ENCODE measurements at places on chromosomes 13 and 19.

DNA sequence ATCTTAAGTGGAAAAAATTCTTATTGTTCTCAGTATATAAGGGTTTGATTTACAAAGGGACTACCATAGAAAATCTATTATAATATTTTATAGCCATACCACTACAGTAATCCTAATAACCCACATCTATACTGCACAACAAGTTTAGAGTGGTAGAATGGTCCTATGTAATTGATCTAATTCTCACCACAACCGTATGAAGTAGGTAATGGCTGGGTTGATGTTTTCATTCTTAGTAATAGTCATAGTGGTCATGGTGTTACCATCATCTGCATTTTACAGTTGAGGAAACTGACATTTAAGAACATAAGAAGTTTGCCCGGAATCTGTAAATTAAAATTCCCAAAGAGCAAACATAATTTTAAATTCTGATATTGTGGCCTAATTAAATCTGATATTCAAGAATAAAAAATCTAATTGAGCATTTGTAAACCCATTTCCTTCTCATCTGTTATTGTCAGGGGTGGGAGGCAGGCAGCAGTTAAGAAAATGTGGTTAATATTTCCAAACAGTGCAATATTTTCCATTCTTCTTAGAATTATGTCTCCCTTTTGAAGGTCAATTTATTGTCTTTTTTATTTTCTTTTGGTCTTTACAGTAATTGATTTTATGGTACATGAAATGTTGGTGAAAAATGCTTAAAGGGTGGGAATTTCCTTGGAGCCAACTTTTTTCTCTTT is 65.6 kb downstream of the DHRS12 start:
- DNase-seq, result no peak

DNA sequence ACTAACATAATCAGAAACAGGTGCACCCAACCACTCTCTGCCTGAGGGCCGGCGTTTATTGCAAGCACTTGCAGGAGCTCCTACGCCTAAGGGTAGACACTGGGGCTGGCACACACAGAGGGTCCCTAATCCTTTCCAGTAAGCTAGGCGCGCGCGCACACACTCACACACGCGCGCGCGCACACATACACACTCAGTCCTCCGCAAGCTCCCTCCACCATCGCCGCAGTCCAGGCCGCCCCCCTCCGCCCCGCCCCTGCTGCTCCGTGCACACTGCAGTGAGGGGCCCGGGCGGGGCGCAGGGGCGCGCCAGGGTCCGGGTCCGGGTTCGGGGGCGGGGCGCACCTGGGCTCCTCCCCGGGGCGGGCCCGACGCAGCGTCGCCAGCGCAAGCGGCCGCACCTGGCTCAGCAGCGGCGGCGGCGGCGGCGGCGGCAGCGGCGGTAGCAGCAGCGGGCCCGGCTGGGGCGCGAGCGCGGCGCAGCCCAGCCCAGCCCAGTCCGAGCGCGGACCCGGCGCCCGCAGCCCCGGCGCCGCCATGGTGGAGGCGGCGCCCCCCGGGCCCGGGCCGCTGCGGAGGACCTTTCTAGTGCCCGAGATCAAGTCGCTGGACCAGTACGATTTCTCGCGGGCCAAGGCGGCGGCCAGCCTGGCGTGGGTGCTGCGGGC is at the start of gene CAMSAP3:
Gene CAMSAP3, plus strand, starts transcription at position 398 of the 668 bp plus-strand sequence. Its CDS starts 140 bp downstream, at position 538.
- peak; percentile 82 for DNase-seq

DNA sequence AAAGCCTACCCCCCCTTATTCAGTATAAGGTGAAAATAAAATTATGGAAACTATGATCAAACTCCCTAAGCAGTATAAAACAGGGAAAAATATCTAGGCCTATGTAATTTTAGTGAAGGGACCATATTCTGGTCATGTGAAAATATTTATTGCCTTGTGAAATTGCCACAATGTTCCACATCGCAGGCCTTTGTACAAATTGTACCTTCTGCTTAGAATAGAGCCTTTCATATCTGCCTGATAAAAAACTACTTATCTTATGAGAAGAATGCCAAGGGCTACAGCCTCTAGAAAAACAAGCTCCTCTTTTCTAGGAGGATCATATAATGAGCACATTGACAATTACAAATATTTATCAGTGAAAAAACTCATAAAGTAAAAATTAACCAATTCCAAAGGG is 1280.0 kb downstream of the EFNB2 start:
- DNase-seq, result no peak

GRCh38 chr13:108225440-108225839 is 7.2 kb downstream of the ABHD13 start:
- no peak for DNase-seq

DNA sequence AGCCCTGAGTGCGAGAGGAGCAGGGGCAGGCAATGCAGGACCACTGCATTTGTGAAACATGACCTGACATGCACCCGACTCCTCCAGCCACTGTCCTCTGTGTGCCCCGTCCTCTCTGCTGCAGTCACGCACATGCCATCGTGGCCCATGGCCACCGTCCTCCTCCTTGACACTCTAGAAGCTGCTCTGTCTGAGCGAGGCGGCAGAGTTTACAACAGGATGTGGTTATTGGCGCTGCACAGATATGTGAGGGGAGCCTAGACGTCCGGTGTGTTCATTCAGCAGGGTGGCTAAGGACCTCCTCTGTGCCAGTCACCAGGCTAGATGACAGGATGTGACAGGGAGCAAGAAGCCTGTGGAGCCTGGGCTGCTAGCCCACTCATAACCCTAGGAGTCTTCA is 277.8 kb downstream of the FOXO1 start:
- DNase-seq, result peak; percentile 73

DNA sequence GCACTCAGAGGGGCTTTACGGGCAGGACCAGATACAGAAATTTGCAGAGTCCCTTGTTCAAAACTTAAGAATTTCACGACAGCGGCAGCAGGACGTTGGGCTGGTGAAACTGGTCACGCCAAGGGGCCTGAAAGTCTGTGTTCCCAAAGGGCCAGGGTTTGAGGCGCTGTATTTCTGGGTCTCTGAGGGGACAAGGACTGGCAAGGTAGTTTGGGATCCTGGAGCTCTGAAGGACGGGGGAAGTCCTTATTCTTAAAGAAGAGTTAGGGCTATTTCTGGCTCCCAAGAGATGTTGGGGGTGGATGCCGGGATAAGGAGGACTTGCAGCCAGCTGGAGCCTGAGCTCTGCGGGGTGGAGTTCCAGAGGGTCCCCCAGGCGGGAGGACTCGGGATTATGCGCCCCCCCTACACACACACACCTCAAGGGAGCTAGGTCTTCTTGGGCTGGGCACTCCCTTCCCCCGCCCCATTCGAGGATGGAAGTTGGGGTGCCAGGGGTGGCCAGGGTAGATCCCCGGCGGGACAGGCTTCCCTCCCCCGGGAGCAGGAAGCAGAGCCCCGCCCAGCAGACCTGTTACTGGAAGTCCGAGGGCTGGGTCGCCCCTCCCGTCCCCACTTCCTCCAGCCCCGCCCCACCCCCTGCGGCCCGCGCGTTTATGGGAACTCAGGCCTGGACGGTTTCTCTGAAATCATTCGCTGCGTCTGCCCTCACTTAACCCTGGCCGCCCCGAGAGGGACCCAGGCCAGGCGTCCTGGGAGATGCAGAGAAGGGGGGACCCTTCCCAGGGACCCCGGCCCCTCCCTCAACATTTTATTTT is 5.6 kb downstream of the BCL3 start:
- DNase-seq, result peak; percentile 85

DNA sequence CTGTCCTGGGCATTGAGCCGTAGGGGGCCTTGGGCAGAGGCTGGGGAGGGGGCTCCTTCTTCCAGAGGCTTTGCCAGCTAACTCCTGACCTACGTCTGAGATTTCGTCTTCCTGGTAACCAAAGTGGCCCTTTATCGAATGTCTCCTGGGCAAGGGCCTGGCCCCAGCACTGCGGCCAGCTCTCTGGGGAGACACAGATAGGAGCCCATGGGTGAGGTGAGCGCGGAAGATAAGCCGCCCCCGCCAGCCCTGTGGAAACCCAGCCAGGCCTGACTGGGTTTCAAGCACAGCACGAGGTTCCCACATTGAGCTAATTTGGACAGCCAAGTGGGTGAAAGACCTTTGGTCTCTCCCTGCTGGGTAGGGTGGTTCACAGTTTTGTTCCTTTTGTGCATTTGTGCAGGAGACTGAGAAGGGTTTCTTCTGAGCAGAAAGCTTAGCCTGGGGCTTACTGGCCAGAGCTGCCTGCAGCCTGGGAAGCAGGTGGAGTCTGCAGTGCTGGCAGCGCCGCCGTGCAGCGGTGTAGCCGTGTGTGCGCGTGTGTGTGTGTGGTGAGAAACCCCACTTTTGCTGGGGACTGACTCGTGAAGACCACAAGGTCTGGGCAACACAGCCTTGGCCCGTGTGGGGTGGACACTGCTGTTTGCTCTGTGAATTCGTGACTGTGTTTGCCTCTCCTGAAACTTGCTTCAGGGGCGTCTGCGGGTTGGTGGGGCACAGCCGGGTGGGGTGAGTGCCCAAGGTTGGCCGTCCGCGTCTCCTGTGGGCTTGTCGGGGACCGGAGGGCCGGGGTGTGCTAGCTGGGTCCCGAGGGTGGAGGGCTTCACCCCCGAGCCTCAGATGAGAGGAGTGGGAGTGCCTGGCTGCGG is 2.5 kb downstream of the BSG start:
- no peak for DNase-seq

DNA sequence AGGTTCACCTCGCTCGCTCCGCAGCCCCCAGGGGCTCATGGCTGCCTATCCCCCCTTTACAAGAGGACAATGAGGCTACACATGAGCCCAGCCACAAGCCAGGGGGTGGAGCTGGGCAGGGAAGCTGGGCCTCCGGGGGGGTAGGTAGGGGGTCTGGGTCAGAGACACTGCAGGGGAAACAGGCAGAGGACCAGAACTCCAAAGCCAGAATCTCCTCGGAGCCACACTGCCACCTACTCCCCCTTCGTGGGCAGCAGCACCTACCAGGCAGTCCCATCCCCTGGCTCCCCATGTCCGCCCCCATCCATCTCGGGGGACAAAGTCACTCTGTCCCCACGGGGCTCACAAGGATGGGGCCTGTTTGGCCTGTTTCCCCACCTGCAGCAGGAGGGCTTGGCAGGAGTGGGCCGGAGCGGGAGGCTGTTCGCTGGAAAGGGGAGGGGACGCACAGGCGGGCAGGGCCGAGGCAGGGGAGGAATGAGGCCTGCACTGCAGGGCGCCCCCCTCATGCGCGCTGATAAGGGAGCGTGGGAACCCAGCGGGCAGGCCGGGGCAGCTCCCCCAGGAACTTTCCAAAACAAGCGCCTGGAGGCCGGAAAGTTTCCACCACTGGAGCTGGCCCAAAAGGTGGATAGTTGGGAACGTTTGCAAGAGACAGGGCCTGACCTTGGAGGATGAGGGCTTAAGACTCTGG is 545 bp upstream of the ISYNA1 start:
- DNase-seq, result no peak

DNA sequence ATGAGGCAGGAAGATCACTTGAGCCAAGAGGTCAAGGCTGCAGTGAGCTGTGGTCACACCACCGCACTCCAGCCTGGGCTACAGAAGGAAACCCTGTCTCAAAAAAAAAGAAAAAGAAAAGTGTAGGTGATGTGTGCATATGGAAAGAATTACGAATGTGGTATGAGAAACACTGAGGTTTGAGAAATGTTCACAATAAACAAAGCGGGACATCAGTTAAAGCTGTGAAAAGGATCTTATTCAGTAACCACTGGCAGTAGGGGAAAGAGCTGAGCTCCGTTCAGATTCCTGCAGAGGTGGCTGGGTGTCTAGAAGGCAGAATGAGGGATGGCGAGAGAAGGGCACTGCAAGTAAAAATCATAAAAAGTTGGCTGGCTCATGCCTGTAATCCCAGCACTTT is 4.1 kb upstream of the IGSF23 start:
- DNase-seq, result no peak

GRCh38 chr13:106594980-106595379 is 27.0 kb upstream of the ARGLU1 start:
- DNase-seq, result no peak

GRCh38 chr19:16002406-16003384 is 53.9 kb downstream of the OR10H4 start:
- DNase-seq, result no peak

DNA sequence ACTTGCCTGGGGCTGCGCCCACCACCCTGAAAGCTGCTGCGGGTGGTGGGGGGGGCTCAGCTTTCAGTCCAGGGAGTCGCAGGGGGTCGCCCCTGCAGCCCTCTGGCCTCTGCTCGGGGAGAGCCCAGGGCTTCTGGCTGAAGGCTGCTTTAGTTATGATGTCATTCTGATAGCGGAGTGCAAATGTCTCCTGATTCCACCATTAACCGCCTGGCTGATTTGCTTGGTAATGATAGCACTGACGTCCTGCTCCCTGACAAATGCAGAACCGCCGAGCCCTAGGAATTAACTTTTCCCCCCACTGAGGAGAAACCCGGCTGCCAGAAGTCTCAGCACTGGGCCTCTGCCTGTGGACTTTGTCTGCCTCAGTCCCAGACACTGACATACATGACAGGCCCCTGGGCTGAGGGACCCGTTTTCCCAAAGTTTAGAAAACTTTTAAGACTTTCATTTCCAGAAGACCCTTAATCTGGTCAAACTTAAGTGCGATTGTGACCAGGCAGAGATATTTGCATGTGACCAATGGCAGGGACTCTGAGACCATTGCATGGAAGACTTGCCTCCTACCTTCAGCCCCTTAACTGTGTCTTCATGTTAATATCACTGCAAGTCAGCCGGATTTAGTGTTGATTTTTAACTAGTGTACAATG is 142.5 kb upstream of the ZNF536 start:
- no peak for DNase-seq

GRCh38 chr13:53901593-53901992 is 873.0 kb downstream of the OLFM4 start:
- DNase-seq, result no peak

- DNase-seq, result no peak
Measured at GRCh38 chr13:51025245-51025905, 85.7 kb downstream of the C13orf42 start.

- DNase-seq, result no peak
Measured at GRCh38 chr19:52366414-52366824, 3.3 kb upstream of the ZNF880 start.

GRCh38 chr19:7746903-7747884 is at the start of gene CD209:
Gene CD209 (minus strand): TSS chr19:7747534. CDS start chr19:7747511, 23 bp downstream.
- no peak for DNase-seq

DNA sequence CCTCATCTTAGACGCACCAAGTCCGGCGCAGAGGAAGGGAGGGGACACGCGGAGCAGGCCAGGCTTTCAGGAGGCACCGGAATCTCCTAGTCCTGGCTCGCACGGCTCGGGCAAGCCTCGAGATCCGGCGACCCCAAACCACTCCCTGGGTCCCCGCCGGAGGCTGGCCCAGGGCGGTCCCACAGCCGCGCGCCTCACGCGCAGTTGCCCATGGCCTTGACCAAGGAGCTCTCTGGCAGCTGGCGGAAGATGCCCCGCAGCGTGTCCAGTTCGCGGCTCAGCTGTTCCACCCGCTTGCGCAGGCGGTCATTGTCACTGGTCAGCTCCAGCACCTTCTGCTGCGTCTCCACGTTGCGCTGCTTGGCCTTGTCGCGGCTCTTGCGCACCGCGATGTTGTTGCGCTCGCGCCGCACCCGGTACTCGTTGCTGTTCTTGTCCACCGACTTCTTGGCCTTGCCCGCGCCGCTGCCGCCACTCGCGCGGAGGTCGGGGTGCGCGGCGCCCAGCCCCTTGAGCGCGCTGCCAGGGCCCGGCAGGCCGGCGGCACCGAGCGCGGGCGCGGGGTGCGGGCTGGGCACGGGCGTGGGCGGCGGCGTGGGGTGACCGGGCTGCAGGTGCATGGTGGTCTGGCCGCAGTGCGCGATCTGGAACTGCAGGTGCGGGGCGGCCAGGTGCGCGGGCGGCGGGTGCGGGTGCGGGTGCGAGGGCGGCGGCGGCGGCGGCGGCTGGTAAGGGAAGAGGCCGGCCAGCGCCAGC is 1.0 kb downstream of the CEBPA start:
- DNase-seq, result no peak

All from GM19239 (cell line).